HAP-1 (cell line): ENCODE measurements at places on chromosomes 1 and 21.

DNA sequence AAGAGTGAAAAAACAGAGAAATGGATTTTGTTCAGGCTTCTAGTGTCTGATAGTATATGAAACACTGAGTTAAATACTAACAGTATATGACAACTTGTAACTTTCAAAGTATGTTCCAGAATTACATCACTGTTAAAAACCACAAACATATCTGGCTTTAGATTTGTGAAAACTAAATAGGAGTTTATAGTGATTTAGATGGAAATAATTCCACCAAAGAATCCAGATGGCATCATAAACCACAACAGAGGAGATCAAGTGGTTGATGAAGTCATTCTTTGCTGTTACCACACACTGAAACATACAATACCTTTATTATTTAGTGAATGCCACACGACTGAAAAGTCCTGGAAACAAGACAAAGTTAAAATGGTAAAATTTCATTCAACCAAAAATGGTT is 37.2 kb downstream of the ALG14 start:
- DNase-seq = no peak

DNA sequence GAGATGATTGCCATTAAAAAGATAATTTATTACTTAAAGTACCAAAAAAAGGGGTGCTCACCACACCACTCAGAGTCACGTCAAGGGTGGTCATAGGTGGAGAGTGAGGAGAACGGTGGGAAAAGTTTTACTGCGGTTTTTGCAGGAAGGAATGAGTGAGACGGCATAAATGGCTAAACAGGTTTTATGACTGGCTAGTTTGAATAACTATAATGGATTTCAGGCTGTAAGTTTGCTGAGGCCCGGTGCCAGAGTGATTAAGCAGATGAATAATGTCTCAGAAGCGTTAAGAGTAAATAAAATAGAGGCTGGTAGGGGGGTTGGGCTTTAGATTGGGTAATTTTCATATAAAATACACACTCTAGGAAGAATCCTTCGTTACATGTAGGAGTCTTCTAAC is 1337.8 kb downstream of the AMY1C start:
- no peak for DNase-seq

GRCh38 chr1:24420547-24420946 is 4.9 kb downstream of the NIPAL3 start:
- DNase-seq = no peak

DNA sequence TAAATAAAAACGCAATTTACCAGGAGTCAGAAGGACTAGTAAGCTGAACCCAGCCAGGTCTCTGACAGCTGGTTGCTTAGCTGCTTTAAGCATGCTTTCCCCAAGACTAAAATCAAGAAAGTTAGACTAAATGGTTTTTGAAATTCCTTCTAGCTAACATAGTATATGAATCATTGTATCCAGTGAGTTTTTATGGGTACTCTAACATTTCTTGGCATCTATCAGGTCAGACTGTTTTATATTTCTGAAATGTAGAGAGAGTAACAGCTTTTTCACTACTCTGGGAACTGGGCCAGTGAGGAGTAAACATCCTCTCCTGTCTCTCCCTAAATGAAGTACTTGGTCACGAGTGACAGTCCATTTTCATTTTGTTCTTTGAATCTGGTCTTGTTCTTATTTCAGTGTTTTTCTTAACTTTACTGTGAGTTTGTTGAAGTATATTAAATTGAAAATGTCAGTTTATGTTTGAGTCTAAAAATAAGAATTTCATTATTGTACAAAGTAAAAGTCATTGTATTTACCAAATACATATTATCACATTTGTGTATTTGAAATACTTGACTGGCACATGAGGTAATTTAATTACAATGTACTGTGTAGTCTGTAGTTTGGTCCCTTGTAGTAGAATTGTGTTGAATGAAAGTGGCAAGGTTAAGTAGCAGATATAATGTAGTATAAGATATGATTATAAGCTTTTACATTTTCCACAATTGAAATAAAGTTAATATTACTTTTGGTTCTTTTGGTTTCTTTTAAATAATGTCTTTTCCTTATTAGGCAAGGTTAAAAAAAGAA is 47.6 kb downstream of the PKN2 start:
- no peak for DNase-seq
